ENCODE measurements at places on chromosomes 1 and 21.
A peak's percentile ranks its signal among the peaks of the same experiment; 100 is the strongest.

- DNase-seq: no peak
These were observed 38.2 kb downstream of the PTPRC start for GRCh38 chr1:198677027-198677426.

DNA sequence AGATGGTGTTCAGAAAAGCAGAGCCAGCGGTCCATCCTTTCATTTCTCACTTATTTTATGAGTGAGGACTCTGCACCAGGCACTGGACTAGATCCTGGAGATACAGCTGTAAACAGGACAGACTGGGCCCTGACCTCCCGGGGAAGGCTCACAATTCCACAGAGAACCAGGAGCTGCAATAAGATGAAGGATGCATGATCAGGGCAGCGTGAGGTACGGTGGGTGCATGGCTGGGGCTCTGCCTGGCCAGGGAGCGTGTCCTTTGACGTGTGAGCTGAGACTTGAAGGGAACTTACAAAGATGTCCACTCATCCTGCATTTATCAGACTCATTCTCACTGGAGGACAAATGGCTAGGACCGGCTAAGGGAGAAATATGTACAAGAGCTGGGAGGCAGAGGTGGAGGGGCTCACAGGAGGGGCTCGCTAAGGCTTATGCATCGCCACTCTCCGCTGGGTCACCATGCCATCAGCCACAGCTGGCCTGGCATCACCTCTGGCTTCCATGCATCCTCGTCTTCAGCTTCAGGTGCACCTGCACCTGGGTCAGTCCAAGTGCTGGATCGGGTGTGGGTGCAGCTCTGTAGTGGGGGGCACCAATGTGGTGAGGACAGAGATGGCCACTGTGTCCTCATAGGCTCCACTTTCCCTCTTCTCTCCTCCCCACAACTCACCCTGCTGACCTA is 213.9 kb downstream of the TOMM20 start:
- no peak for DNase-seq

GRCh38 chr1:42118125-42118524 is 35.1 kb upstream of the GUCA2B start:
- no peak for DNase-seq

DNA sequence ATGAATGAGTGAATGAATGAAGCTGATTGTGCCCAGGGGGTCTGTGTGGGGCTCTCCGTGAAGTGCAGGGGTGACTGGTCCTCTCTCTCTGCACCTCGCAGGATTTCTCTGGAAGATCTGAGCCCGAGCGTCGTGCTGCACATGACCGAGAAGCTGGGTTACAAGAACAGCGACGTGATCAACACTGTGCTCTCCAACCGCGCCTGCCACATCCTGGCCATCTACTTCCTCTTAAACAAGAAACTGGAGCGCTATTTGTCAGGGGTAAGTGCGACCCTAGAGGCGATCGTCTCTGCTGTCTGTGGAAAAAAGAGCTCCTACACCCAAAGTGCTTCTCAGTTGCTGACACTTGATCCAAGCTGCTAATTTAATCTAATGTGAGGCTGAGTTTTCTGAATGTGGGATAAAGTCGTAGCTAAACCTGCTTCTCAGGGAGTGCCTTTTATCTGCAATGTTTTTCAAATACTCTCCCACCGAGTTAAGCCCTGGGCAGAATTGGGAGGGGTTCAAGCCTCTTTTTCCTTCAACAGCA is 101.7 kb downstream of the HUNK start:
- no peak for DNase-seq

DNA sequence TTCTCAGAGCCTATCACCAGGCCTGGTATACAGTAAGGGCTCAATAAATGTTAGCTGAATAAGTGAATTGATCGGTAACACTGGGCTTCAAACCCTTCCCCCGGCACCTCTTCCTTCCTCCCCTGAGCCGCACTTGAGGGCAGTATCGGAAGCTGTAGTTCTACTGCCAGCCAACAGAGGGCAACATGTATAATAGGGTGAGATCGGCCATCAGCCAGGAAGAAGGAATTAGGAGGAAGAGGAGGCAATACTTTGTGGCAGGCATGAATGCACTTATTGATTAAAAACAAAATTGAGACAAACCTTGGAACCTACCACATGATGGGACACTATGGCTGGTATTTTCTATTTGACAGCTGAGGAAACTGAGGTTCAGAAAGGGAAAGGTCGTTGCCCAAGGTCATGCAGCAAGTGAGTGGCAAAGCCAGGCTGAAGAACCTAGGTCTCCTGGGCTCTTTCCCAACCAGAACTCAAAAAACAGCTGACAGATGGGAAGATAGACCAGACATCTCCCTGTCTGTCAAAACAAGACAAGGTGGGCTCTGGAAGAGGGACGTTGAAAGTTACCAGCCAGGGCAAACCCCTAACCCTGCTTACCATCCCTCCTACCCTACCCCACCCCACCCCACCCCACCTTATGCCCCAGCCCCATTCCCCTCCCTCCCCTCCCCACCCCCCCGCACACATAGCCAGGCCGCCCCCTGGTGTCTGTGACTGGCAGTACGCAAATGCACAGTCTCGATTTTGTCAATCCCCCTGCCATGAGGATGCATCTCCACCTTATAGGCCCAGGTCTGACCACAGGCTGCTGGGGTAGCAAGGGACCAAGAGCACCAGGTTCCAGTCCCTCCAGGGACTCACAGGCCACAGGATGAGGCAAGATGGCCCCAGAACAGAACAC is 107.3 kb upstream of the RUNX3 start:
- DNase-seq: peak; percentile 82

DNA sequence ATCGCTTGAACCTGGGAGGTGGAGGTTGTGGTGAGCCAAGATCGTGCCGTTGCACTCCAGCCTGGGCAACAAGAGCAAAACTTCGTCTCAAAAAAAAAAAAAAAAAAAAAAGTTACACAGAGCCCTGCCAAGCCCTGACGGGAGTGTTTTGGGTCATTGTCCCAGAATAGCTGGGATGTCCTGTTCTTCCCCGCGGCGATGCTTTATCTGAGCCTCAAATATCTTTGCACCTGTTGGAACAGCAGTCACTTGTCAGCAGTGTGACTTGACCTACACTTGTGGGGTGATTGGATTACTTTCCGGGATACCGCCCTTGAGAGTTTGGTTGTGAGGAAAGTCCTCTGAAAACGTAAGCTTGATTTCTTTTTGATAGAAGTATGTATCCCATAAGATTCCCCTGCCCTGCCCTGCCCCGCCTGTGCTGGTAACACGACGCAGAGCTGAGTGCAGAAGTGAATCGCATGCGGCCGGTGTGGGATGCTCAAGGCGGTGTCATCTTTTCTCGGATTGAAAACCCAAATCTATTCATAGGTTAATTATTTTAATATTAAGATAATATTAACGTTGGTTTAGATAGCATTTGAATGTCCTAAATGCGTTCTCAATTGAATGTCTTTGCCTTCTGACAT is 50.9 kb downstream of the PCNT start:
- no peak for DNase-seq

DNA sequence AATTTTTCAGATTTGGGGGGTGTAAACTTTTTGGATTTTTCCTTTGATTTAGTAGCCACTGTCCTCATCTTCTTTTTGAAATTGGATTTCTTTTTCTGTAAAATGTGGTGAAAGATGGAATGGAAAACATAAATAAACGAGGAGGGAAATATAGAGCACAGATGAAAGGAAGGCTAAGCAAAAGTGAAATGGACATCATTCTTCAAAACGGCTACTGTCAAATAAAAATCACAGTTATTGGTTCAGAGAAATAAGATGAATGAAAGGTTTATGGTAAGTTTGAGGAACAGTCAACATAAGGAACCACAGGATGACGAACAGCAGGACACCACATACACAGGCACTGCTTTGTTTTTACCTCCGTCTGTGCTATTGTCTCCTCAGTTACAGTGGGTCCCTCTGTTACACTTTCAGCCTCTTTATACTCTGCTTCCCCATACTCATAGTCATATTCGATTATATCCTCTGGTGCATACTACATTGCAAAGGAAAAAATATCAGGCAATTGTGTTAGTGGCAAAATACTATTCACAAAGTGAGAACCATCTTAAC is 82.4 kb downstream of the COL11A1 start:
- DNase-seq: no peak

- no peak for DNase-seq
These were observed at the start of gene EPHB2 for GRCh38 chr1:22710701-22711049. TSS of gene EPHB2 (plus strand) at chr1:22710839. CDS start at chr1:22710983, 144 bp downstream.

DNA sequence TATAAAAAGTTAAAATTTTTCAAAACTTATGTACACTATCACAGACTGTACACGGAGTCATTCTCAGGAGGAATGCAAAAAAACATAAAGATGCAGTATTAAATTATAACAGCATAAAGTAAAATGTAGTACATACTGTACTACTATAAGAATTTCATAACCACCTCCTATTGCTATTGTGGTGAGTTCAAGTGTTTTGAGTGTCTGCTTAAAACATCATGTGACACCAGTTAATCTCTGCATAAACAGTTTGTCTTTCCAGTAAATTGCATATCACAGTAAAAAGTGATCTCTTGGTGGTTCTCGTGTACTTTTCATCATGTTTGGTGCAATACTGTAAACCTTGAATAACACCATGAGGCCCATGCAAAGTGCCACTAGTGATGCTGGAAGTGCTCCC is 45.2 kb downstream of the SDCCAG8 start:
- no peak for DNase-seq

- DNase-seq: no peak
These were observed 37.0 kb downstream of the BACH1 start for GRCh38 chr21:29335720-29336119.

- no peak for DNase-seq
These were observed 89.2 kb downstream of the GPR88 start for GRCh38 chr1:100627054-100627716.

DNA sequence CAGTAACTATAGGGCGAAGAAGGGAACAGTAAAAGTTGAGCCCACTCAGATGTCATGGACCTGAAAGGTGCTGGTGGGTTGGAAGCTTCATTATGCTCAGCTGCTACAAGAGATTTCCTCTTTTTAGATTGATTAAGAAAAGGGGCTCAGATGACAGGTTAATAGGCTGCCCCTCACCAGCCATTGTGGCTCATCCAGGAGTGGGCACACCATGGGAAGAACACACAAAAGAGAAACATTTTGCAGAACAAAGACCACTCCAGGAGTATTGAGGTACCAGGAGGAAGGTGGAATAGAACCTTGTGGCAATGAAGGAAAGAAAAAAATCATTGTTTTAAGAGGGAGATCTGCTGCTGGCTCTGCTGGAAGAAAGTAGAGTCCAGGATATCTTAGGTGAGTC is 205.5 kb downstream of the RYR2 start:
- no peak for DNase-seq

GRCh38 chr1:91872000-91872399 is 14.0 kb downstream of the TGFBR3 start:
- DNase-seq: no peak

DNA sequence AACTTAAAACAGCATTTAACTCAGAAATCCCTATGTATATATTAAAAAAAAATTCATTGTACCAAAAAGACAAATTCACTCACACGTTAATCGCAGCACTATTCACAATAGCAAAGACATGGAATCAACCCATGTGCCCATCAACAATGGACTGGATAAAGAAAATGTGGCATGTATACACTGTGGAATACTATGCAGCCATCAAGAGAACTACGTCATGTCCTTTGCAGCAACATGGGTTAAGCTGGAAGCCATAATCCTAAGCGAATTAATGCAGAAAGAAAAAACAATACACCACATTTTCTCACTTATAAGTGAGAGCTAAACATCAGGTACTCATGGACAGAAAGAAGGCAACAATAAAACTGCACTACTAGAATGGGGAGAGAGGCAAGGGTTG is 99.4 kb downstream of the FAF1 start:
- no peak for DNase-seq

GRCh38 chr1:223556414-223557129 is 108.9 kb downstream of the CAPN8 start:
- no peak for DNase-seq
